Cortex of kidney (tissue), 1 donor: ENCODE measurements at places on chromosomes 2 and 18.

GRCh38 chr2:72859831-72860262, 27.4 kb upstream of the SPR start:
- no peak for DNase-seq

GRCh38 chr2:73414696-73415095, 29.1 kb downstream of the ALMS1 start:
- DNase-seq, result no peak

GRCh38 chr18:23573626-23574431, 12.5 kb downstream of the NPC1 start:
- no peak for DNase-seq

DNA sequence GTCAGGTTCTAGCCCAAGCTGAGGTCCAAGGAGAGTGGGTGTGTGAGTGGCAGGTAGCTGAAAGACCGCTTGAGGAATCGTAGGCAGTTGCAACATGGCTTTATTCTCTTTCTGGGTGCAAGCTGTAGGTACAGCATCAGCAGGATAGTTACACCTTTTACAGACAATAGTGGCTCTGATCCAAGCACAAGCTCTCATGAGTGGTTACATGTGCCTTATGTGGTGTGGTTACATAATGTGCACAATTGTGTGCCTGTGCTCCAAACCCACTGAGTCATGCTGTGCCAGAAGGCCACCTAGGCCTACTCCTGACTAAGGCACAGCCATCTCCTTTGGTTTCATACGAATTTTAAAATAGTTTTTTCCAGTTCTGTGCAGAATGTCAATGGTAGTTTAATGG, 227.6 kb downstream of the SATB2 start:
- DNase-seq, result no peak

GRCh38 chr2:75018162-75018561, 59.7 kb downstream of the POLE4 start:
- no peak for DNase-seq

DNA sequence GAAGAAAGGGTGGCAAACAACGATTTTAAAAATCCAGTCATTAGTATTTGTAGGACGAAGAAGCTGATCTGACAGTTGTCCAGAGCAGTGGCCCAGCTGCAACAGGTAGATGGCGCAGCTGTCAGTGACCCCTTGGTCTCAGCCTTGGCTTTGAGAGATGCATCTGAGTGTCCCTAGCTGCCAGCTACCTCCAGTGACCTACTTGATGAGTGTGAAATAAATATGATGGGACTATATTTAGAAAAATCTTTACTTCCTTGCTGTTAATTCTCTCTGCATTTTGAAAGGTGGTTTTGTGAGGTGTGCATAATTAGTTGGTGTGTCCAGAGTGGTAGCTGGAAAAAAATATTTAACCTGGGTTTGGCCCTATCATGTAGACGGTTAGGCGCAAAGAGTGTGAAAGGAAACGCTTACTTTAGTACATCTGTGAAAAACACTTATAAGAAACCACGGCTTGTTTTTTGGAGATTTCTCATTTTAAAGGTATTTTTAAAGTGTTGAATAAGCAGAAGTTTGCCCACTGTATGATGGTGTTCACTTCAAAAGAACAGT, 963 bp downstream of the INPP1 start:
- no peak for DNase-seq

- DNase-seq, result no peak
These were observed 114.0 kb downstream of the DSEL start for GRCh38 chr18:67402543-67402942.

- DNase-seq, result no peak
These were observed 20.4 kb downstream of the RBM43 start for GRCh38 chr2:151241224-151241623.
